ENCODE measurements at places on chromosomes 1 and 21.

DNA sequence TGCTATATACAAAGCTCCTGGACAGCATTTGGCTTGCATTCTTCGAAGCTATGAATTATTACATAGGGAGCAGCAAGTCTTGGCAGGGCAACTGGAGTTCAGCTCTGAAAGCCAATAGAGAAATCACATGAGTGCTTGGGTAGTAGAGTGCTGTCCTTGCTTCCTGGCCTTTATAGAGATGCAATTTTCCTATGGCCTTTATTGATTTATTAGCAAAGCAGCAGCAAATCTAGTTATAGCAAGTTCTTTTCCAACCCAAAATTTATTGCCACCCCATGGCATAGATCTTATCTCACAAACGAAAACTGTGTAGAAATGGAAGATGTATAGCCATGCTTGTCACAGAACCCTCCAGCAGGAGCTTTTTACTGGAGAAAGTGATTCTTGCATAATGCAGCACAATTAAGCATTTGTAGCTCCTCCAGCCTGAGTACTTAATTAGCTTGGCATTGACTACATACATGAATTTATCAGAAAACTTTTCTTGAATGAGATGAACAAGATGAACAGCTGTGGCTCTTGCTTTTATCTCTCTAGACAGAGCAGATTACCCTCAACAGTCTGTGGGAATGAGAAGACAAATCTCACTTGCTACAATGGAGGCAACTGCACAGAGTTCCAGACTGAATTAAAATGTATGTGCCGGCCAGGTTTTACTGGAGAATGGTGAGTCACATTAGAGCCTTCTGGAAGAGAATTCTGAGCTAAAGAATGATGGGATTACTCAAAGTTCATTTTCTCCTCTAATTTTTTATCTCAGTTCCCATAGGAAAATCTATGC lies 170.1 kb downstream of the CRB1 start:
- peak; percentile 57 for DNase-seq

GRCh38 chr21:35868005-35868868 lies 192.1 kb downstream of the SETD4 start:
- no peak for DNase-seq

DNA sequence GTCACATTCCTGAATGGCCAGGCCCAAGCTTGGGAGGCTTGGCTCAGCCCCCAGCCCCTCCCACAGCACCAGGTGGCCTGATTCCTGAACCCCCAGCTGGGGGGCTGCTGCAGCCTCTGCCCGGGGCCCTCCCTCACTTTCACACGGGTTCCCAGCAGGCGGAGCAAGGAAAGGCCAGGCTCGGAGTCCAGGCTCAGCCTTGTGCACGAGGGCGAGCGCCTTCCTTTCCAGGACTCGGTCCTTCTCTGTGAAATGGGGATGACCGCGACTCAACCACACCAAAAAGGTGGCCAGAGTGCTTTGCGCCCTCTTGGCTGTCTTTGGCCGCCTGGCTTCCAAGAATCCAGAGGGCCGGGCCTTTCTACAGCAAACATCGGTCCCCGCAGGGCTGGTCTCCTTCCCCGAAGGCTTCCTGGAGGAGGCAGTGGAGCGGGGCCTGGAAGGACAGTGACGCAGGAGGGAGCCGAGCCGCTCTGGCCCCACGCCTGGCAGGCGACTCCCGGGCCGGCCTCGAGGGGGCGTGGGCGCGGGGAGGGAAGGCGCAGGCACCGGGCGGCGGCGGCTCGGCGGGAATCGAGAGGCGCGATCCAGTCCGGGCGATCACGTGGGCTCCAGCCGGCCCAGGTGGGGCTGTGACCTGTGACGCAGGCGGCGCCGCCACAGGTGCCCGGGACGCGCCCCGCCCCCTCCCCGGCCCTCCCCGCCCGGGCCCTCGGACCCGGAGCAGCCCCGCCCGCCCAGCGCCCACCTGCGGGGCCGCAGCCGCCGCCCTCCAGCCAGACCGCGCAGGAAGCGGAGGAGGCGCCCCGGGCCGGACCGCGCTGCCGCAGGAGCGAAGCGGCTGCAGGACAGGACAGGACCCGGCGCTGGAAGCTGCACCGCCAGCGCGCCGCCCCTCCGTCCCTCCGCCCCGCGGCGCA lies at the start of gene ARHGEF16:
TSS of gene ARHGEF16 (plus strand) at position 775 of the 920 bp plus-strand sequence. CDS start 8,420 bp downstream, outside the sequence.
- peak; percentile 12 for DNase-seq

- peak; percentile 19 for DNase-seq
These were observed 453 bp downstream of the PABPC4 start for GRCh38 chr1:39576016-39576657.
